Naive thymus-derived CD4-positive, alpha-beta T cell (primary cell): ENCODE measurements at places on chromosomes 2 and 18.

- DNase-seq, result no peak
These were observed 500.8 kb upstream of the ZEB2 start for GRCh38 chr2:145020694-145021093.

DNA sequence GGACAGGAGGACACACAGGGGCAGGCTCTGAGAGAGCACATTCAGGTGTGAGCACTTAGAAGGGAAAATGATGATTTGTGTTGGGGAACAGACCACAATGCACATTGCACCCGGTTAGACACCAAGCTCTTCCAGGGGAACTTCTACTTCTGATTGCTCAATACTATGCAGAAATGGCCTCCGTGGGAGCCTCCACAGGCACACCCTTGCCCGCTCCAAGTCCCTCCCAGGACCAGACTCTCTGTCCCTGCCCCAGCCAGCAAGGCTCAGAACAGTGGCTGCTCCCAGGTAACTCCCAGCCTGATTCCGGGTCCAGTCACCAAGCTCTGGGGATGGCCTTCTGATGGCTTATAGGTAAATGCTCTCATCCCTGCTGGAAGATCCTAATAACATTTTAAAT, 56.2 kb downstream of the BCL2L11 start:
- no peak for DNase-seq

DNA sequence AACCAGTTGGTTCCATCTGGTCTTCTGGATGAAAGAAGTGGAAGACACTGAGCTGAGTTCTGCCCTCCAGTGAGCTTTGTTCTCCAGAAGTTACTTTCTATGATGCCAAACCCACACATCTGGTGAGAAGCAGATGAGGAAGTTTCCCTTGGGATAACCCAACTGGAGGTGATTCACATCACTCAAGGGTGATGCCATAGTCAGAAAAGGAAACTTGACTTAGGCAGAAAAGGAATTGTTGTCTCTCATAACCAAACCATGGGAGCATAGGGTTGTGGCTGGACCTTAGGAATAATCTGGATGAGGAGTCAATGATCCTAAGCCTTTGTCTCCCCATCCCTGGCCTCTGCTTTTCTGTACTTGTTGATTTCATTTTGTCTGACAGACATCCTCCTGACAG, 43.7 kb downstream of the CDC42EP3 start:
- DNase-seq, result no peak

GRCh38 chr2:17877811-17878280, 621 bp upstream of the KCNS3 start:
- no peak for DNase-seq

- no peak for DNase-seq
These were observed 99.9 kb downstream of the USP34 start for GRCh38 chr2:61371027-61371426.

DNA sequence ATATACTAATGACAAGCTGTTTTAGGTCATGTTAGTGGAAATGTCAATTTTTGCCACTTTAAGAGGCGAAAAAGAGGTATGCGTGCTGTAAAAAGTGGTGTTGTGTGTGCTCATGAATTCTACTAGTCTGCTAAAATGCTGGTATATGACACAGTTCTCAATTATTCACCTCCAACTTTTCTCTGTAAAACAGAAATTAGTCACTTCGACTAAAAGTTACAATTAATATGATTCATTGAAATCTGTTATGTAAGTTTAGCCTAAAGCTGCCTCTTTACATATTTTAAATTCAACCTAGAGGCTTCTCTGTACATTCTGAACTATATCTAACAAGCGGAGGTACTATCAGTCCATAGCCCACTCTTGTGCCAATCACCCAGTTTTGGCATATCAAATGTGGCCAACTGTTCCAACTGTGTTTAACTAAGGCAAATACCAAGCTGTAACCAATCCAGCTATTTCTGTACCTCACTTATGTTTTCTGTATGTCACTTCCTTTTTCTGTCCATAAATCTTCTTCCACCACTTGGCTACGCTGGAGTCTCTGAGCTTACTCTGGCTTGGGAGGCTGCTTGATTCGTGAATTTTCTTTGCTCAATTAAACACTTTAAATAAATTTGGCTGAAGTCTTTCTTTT, 20.8 kb downstream of the BAZ2B start:
- DNase-seq, result no peak

- DNase-seq, result no peak
These were observed 170.7 kb upstream of the ERBB4 start for GRCh38 chr2:212709280-212709679.

- no peak for DNase-seq
These were observed 7.6 kb downstream of the PIGN start for GRCh38 chr18:62179213-62179612.

- DNase-seq, result no peak
These were observed 194.6 kb upstream of the SMAD2 start for GRCh38 chr18:48124857-48125626.

GRCh38 chr18:59459369-59460071, 100.5 kb upstream of the LMAN1 start:
- no peak for DNase-seq

- no peak for DNase-seq
These were observed 790.4 kb downstream of the EPHA4 start for GRCh38 chr2:220781622-220782241.

DNA sequence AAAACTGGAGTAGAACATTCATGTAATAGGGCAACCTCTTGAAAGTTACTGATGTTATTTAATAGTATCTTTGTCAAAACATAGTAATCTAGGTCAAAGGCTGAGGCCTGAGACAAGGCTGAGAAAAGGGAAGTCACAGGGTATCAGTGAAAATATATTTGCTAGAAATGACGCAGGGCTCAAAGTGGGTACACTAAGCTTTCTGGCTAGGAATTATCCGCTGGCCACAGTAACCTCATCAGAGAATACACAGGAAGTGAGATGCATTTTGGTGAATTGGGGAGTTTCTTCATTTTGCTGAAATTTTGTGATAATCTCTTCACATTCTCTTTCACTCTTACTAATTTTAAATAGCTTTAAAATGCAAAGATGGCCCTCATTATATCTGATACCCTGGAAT, 206.8 kb downstream of the OTX1 start:
- no peak for DNase-seq

DNA sequence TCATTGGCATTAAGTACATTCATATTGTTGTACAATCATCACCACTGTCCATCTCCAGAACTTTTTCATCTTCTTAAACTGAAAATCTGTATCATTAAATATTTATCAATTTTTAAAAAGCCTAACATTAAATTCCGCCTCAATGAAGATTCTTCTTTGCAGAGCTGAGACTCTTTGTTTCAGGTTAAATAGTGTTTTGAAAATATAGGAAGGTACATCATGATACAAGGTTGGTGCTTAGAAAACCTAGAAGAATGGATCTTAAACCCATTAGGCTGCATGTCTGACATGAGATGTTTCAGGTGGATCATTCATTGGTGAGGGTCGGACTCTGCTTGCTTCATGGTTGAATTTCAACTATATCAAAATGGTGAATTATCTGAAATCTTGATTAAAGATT, 30.5 kb downstream of the DDX1 start:
- no peak for DNase-seq

DNA sequence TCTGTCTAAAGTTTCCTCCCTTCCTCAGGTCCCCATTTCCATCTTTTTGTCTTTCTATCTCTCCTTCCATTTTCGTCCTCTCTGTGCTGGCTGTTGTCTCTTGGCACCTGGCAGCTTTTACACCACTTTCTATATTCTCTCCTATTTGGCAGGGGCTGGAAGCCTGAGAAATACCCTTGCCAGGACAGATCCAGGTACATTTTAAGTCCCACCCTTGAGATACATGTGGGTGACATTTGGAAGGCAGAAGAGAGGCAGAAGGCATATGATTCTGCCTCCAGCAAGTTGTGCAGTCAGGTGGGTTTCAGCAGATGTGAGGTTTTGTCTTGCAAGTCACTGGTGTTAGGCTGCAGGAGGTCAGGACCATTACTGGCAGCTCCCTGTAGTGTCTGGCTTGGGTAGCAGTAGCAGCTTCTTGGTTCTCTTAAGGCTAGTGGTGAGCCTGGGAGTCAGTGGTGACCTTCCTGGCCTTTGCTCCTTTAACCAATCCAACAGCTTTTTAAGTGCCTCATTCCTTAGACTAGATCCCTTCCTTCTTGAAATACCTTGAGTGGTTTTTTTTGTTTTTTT, 90.1 kb downstream of the CAPN13 start:
- DNase-seq, result no peak

DNA sequence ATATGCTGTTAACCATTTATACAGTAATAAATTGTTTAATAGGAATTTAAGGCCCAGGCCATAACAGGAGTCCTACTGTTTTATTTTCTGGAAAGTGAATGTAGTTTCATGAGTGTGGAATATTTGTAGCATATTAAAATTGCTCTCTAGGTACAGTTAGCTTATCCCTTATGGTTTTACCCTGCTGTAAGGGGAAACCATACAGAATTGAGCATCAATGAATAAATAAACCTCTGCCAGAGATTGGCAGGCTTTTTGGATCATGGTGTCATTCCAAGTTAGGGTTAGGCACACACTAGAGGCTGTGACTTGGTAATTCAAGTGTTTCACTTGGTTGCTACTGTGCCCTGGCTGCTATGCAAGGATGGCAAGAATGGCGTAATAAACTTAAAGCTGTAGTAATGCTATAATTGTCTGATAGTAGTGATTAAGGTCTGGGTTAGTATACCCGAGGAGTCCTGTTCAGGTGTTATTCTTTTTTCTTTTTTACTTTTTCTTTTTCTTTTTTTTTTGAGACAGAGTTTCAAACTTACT, 30.4 kb downstream of the BMPR2 start:
- DNase-seq, result no peak

GRCh38 chr2:235568431-235568830, 74.6 kb downstream of the AGAP1 start:
- no peak for DNase-seq

DNA sequence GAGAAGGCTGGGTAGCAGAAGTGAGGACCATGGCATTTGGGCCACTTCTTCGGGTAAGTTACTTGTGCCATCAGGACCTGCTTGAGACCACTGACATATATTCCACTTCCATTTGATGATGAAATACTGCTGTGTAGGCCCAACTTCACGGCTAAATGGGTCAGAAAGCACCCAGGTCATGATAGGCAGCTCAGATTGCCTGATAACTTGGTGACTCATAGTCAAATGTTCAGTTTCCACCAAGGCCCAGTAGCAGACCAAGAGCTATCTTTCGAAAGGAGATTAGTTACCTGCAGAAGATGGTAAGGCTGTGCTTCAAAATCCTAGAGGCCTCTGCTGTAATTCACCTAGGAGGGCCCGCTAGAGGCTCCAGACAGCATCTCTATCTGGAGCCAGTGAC, 31.8 kb upstream of the MEX3C start:
- no peak for DNase-seq

DNA sequence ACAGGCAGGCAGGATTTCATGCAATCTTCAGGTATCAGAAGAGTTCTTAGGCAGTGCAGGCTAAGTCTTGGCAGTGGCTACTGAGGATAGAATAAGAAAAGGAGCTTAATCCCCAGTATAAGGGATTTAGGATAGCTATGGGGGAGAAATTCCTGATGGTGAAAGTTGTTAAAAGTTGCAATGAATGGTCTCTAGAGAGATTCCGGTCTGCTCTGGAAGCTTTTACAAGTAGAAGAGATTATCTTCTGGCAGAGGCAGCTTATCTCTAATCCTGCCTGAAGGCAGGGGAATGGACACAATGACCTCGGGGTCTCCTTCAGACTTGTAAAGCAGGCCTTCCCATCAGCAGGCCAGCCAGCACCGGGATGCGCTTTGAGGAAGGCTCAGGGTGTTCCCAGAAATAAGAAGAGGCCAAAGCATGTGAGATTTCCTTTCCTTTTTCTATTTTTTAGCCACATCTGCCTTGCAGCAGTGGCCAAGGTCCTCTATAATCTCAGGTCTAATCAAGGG, 253.9 kb upstream of the KLHL29 start:
- DNase-seq, result no peak

- DNase-seq, result no peak
These were observed 80.3 kb downstream of the SPRED2 start for GRCh38 chr2:65351948-65352595.

- no peak for DNase-seq
These were observed 146.8 kb downstream of the MTX2 start for GRCh38 chr2:176415937-176416499.

DNA sequence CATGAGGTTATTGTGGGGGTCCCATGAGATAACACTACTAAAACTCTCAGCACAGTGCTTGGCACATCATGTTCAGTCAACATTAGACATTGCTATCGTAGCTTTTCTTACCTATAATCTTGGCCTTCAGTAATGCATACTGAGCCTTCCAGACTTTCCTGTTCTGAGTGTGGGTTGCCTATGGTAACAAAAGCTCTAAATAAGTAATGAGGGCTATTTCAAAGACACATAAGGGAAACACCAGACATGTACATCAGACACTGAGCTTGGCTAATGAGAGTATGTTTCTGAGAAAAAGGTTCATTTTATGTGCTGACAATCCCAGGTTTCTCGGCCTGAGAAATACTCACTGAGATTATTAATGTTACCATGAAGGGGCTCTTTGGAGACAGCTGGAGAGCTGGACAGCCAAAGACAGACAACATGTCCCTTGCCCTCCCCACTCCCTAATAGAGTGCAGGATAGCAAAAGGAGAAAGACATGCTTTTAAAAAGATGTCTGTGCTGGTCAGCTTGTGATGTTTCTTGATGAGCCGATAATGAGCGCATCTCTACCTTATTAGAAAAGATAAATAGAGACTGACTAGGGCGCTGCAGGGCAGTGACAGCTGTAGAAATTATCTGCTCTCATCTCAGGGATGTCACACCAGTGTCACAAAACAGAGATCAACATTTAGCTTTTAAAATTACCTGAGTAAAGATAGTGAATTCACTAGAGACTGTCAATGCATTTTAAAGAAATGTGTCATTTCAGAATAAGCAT, 25.4 kb downstream of the POLE4 start:
- DNase-seq, result no peak

DNA sequence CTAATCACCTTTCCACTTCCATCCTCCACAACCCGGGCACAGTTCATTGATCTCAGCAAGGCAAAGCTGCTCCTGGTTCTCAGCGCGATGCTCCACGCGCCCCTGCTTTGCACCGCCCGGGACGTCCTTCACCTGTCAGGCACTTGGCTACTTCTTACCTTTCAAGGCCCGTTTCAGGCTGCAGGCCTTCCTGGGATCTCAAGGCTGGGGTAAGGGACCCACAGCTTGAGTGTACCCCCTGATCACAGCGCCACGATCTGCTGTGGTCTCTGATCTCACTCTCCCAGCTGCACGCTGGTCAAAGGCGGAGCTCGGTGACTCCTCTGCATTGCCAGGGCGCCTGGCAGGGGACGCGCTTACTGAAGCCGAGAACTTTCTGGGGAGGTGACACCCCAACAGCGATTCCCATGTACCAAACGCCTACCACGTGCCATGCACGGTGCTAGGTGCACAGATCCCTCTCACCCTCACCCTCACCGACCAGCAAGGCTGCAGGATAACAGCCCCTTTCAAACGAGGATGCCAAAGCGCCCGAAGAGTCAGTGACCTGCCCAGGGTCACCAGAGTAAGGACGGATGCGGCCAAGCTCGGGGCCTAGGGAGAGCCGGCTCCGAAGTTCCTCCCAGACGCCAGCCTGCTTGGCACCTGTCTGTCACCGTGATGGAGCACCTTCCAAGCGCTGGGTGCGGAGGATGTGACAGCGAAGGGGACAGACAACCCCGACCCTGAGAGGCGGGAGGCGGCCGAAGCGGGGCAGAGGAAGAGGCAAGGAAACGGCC, 818 bp downstream of the ITGB1BP1 start:
- peak; percentile 25 for DNase-seq

GRCh38 chr2:33598561-33599174, 431 bp downstream of the FAM98A start:
- DNase-seq, result no peak

- no peak for DNase-seq
These were observed 20.3 kb downstream of the INO80C start for GRCh38 chr18:35477497-35477896.
